ENCODE measurements at places on chromosomes 2 and 18.

- DNase-seq, result no peak
Measured at GRCh38 chr2:201872591-201872990, 66.3 kb downstream of the CDK15 start.

- no peak for DNase-seq
Measured at GRCh38 chr2:224400886-224401632, 848 bp downstream of the FAM124B start.

- DNase-seq, result no peak
Measured at GRCh38 chr2:237222178-237222577, 136.5 kb downstream of the COPS8 start.

DNA sequence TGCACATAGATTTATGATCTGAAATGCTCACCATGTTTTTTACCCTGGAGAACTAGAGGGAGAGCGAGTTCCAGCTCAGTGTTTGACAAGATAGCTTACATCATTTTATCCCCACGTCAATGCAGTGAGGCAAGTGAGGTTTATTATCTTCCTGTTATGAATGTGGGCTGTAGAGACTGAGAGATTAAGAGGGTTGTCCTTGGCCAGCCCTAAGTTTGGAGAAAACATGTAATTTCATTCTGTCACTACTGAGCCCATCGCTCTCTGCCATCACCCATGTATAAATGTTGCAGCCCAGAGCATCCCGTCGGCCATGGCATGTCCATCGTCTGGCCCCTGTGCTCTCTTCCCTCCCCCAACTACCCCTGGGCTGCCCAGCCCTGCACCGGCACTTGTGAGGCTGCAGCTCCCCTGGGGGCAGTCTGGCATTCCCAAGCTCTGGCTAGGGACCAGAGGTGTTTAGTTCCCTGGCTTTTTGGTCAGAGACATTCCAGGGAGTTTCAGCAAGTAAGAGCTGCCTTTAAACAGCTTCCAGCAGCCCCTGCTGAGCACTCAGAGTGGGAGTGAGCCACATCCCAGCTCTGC lies 136.7 kb downstream of the ANTXR1 start:
- no peak for DNase-seq

DNA sequence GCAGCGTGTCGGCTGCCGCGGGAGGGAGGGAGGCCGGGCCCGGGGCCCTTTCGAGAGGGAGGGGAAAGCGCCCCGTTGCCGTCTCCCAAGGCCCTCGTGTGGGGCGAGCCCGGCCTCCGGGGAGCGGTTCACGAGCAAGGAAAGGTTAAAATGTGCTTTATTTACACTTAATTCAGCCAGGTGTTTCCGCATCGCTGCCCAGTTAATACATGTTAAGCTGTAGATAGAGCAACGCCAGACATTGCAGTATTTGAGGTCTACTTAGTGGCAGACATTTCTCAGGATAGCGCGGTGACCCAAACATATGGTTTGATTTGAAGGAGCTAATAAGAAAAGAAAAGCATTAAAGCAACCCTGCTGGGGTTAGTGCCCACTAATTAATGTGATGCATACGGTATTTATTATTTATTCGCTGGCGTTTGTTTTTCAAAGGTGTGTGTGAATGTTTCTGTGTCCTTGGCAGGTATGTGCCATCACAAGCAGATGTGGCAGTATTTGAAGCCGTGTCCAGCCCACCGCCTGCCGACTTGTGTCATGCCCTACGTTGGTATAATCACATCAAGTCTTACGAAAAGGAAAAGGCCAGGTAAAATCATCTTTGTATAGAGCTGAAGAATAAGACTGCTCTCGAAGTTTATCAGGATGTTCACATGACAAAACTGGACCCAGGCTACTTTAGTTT lies 571 bp downstream of the EEF1B2 start:
- no peak for DNase-seq

GRCh38 chr2:85257359-85257969 lies 70.3 kb downstream of the TGOLN2 start:
- no peak for DNase-seq

- no peak for DNase-seq
Measured at GRCh38 chr2:18317017-18317416, 243.4 kb downstream of the RDH14 start.

DNA sequence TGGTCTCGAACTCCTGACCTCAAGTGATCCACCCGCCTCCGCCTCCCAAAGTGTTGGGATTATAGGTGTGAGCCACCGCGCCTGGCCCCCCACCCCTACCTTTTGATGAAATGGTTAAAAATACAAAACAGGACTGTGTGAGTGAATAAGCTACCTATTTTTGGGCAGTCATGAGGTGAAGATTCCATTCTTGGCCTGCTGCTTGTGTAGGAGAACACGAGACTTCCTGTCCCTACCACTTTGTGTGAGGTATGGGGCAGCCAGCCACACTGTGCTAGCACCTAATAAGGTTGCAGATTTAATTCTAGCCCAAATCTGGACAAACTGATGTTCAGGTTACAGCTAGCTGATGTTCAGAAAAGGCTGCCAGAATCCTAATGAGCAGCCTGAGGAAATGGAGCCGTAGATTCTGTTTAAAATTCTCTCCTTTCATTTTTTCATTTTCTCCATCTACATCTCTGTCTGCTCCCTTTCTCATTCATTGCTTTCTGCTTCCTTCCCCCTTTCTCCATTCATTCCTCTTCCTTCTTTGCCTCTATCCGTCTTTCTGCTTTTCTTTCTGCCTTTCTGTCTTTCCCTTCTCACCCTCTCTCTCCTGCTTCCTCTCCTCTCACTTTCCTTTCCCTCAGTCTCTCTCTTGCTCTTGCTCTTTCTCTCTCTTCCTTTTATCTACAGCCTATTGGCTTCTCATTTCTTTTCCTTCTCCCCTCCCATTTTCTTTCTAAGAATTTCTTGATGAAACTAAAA lies 4.6 kb upstream of the LTBP1 start:
- DNase-seq, result no peak

DNA sequence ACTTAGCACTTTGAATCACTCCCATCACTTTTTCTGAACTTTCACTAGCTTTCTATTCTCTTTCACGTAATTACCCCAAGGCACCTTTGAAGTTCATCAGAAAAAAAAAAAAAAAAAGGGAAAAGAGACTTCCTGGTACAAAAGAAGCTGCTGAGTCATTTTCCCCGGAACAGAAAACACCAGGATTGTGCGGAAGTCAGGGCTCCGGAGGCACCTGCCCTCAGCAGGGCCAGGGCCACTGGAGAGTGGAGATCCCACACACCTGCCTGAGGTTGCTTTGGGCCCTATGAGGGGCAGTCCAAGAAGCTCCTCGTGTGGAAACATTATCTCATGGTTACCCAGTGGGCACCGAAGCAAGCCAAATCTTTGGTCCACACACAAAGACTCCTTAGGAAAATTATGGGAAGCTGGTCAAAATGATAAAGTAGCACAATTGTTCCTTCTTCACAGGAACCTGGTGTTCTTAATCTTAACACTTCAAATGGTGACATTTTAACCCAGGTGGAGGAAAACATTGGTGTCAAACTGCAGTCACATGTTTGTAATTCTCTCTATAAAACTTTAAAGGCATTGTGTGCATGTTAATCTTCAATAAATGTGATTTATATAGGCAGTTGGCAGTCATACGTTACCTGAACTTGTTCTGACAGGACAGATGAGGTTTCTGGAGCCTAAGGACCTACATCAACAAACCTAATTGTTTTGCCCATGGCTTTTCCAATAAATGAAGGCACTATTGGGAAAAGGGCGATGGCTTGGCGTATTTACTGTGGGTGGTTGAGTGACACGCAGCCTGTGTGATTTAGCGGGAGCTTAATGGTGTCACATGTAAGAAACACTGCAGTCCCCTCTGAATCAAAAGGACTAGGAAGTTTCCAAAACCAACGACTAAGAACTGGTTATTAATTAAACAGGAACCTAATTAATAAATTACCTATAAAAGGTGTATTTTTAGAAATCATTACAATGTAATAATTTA lies 23.4 kb upstream of the FAM110C start:
- DNase-seq, result no peak

- DNase-seq, result no peak
Measured at GRCh38 chr2:174615871-174616436, 18.4 kb upstream of the WIPF1 start.

- no peak for DNase-seq
Measured at GRCh38 chr2:24349097-24349496, 11.2 kb downstream of the ITSN2 start.

- no peak for DNase-seq
Measured at GRCh38 chr2:72263776-72264060, 116.1 kb upstream of the CYP26B1 start.

GRCh38 chr2:96788442-96789244 lies 27.4 kb upstream of the CNNM3 start:
- no peak for DNase-seq

GRCh38 chr2:215572341-215572848 lies 136.5 kb upstream of the FN1 start:
- no peak for DNase-seq

DNA sequence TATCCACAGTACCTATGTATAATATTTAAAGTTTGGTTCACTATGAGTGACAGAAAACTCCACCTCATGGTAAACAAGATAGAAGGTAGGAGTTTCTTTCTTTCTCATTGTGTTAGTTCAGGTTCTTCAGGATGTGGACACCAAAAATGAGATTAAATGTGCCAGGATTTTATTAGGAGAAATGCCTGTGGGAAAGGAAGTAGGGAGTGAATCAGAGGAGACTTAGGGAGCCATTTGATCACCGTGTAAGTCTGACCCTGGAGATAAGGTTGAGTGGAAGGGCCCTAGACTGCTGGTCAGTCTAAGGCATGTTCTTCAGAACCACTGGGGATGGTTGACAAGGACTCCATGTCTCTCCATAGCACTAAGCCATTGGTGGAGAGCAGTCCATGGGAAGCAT lies 8.1 kb downstream of the AOX1 start:
- no peak for DNase-seq

- DNase-seq, result no peak
Measured at GRCh38 chr2:237867465-237867864, 8.0 kb downstream of the RAMP1 start.

GRCh38 chr2:140565756-140566155 lies 1565.1 kb downstream of the LRP1B start:
- DNase-seq, result no peak

DNA sequence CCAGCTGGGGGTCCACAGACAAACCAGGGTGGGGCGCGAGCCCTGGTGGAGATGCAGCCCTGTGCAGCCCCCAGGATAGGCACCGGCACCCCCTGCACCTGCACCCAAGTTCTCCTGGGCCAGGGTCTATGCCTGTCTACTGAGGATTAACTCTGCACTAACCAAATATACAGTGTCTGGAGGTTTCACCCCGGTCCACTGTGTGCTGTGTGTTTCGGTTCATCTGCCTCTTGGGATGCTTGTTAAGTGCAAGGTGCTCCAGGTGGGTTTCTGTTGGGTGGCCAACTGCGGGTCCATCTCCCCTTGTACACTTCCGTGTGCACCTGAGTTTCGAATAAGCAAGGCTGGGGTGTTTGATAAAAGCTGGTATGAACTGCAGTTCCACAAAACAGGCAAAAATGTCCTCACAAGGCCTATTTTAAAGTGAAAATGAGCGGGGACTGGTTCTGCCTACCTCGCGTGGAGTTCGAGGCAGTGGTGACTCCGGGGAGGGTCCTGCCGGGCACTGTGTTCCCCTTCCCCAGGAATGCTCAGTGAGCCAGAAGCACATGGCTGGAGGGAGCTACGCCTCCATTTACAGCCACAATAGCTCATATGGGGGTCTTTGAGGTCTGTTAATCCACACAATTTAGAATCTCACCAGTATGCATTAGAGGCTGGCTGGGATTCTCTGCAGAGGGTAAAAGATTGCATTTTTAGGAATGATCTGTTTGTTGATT lies 70.7 kb downstream of the EDAR start:
- DNase-seq, result no peak

DNA sequence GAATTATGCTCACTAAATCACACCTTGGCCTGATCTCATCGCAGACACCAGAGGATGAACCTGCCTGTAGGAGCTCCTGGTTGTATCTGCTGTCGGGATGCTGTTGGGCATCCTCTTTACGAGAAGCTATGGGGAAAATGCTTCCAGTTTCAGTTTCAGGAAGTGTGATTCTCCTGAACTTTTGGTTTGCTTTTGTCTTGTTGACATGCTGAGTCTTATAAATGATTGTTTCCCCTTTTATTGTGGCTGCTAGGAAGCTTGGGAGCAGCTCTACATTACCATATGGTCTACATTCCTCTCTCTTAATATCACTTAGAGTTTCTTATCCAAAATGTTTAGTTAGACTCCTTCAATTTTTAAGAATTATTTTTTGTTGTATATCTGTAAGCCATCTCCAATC lies 227.5 kb downstream of the MTX2 start:
- no peak for DNase-seq

- DNase-seq, result no peak
Measured at GRCh38 chr2:80326214-80326613, 21.7 kb upstream of the LRRTM1 start.

DNA sequence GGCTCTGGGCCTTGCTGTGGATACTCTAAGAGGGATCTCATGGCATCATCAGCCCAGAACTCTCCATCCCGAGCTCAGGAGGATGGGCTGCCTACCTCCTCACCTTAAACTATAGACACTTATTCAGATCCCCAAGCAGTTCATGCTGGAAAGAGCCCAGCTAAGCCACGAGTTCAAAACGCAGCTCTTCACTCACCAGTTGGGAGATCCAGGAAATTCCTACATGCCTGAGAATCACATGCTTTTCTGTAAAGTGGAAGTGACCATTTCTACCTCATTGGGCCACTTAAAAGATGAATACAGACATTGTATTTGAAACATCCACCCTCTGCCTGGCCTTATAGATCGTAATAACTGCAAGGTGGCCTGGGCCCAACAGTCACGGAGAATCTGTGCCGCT lies 6.6 kb downstream of the ATOH8 start:
- no peak for DNase-seq

GRCh38 chr2:110864176-110864575 lies 131.8 kb downstream of the ACOXL start:
- no peak for DNase-seq

GRCh38 chr18:60112369-60112768 lies 212.6 kb downstream of the PMAIP1 start:
- DNase-seq, result no peak

GRCh38 chr18:37955201-37955600 lies 389.6 kb upstream of the CELF4 start:
- DNase-seq, result no peak

DNA sequence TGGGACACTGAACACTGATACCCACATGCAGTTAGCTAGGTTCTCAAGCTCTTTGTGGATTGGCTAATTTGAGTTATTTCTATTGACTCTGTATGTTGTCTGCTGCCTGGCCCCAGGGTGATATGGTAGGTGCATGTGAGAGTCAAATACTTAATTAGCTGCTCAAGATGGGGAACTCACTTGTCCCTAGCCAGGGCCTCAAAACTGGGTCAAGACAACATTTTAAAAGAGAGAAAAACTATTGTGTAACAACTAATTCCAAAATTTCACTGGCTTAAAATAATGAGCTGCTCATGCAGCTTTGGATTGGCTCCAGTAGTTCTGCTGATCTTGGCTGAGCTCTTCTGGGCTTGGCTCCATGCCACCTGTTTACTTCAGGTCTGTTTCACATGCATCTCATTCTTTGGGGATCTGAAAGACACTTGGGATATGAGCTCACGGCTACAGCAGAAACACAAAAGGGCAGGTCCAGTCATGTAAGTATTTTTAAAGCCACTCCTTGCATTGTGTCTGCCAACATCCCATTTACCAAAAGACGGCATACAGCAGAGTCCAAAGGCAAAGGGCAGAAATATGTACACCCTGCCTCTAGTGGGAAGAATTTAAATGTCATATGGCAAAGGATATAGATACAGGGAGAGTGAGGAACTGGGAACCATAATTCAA lies 716.8 kb downstream of the SUCLG1 start:
- no peak for DNase-seq

- no peak for DNase-seq
Measured at GRCh38 chr2:217064234-217065011, 204.6 kb upstream of the TNP1 start.

Measured in activated CD8-positive, alpha-beta memory T cell treated with anti-CD3 and anti-CD28 coated beads for 4 hours (primary cell).